ENCODE measurements at places on chromosomes 3 and 15.

- DNase-seq, result no peak
Observed at GRCh38 chr15:33738941-33739664, 229.2 kb upstream of the CHRM5 start.

DNA sequence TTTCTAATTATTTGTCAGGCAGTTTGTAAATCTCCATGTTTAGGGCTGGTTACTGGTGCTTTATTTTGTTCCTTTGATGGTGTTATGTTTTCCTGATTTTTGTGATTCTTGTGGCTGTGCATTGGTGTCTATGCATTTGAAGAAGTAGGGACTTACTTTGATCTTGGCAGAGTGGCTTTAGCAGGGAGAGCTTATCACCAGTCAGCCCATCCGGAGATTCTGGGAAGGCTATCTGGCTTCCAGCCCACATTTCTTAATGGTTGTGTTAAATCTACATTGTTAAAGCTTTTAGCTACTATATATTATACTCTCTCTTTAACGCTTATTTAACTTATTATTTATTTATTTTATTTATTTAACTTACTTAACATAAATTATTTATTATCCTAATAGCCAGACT is 35.1 kb downstream of the FBXL2 start:
- no peak for DNase-seq

DNA sequence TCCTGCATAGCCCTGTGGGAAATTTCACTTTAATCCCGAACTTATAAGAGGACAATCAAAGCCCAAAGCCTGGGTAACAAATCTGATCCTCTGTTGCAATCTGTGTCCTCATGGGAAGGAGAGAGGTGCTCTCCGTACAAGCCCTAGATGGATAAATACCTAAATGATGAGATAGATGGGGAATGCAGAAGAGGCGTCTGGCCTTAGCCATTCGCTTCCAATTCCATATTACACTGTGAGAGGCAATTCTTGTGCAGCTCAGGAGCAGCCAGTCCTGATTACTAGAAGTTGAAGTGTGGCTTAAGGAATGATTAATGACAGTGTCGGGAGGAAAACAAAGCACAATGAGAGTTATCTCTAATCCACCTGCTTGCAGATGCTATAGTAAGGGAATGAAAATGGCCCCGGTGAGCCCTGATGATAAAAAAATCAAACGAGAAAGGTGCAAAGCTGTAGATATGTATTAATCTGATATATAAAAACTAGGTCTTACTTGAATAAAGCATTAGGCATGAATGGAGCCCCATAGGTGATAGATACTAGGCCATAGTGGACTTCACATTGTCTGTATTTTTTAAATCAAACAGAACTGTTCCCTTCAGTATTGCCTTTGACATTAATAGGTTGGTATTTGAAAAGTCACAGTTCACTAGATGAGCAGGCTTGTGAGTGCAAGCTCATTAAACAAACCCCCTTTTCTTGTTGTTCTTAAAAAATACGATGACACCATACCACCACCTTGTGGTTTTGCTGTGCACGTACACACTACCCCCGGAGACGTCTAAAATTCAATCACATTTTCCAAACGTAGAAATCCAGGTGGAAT is 54.2 kb upstream of the TMCO5A start:
- peak; percentile 48 for DNase-seq

- no peak for DNase-seq
Observed at GRCh38 chr3:150760431-150761200, 2.4 kb downstream of the SIAH2 start.

- no peak for DNase-seq
Observed at GRCh38 chr3:134677196-134677986, 26.6 kb upstream of the KY start.

DNA sequence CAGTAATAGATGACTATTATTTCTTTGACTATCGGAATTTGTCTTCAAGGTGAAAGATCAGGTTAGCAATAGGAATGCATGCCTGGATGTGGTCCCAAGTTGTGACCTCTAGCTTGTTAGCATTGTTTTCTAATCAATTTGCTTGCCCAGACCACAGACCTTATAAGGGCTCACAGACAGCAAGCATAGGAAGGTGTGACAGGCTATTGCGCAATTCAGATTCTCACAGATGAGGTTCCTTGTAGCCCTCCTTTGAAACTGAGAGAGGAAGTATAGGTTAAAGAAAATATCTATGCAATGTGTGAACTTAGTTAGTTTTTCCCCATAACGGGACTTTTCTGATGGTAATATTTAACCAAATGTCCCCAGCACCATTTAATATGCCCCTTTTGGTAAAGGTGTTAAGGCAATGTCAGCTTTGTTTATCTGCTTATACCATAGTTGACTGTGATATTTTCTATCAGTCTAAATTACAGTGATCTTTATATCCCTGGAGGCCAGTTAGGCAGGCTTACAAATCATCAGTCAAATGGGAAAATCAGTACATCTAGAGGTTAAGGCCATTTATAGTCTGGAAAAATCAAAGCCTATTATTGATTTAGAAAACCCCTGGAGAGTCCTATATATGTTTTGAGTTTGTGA is 168.1 kb upstream of the MBNL1 start:
- no peak for DNase-seq

DNA sequence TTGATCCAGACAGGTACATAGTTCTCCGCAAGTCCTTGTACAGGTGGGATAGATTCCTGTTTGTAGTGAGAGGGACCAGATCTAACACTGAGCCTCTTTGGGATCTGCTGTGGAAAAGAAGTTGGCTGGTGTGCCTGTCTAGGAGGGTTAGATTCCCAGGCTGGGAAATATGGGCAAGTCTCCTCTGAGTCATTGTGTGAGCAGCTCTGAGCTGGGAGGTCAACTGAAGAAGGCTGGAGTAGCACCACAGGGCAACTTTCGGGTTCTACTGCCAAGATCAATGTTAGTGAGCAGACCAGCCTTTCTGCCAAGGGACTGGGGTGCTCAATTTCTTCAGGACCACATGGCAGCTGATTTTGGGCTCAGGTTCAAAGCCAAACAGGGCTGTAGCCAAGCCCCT is 33.4 kb downstream of the CLDN1 start:
- DNase-seq, result no peak

GRCh38 chr3:30520699-30521098 is 85.7 kb upstream of the TGFBR2 start:
- no peak for DNase-seq

- no peak for DNase-seq
Observed at GRCh38 chr3:193869221-193870201, 266.4 kb upstream of the HES1 start.

DNA sequence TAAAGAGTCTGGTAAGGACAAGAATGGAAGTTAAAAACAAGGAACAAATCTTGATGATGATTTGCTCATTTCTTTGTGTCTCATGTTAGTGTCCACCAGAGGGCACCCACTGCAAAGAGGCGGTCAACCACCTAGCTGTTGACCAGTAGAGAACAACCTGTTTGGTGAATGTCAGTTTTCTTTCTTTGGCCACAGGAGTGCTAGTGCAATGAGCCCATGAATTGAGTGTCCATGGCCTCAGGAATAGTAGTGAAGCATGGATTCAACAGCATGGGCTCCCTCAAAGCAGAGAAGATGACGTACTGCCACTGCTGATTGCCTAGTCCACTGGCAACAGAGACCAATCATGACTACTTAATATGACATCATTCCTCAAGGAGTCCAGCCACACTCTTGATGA is 10.7 kb upstream of the CNTN6 start:
- DNase-seq, result peak; percentile 44

DNA sequence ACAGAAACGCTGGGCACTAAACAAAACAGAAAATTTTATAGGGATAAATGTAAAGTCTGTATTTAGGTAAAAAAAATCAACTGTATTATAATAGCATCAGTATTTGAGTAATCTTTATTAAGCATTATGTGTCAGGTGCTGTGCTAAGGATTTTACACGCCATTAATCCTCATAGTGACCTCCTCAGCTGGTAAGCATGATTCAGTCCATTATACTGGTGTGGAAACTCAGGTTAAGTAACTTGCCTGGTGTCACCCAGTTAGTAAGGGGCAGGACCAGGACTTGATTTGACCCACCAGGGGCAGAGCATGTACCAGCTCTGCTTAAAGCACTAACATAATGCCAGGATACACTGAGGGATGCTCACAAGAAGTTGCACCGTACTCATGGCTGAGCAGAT is 4.8 kb downstream of the MYO5C start:
- no peak for DNase-seq

GRCh38 chr15:48642795-48643194 is 2.7 kb downstream of the FBN1 start:
- DNase-seq, result no peak

- no peak for DNase-seq
Observed at GRCh38 chr3:187504435-187504834, 136.2 kb downstream of the RTP4 start.

DNA sequence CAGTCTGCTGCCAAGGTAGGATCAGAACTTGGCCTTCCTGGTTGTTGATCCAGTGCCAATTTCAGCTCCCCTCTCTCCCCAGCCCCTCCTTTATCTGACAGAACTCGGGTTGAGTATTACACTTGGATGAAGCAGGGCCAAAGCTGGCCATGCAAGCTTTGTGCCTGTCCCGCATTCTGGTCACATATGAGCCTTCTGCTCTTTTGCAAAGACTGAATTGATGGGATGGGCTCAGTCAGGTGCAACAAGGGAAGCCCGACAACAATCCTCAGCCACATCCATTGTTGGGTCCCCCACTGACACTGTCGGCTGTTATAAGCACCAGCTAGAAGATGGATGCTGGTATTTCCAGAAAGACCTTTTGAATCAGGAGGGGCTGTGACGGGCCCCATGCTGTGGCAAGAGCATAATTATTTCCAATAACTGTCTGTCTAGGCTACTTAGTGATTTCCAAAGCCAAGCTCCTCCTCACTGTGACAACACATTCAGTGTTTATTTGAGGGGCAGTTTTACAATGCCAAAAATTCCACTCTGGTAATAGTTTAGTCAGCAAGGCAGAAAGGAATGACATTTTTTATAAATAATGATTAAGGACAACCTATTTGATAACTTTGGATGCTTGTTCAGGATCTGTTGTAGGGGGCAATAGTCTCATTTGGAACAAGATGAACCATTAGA is 146.8 kb upstream of the FRMD4B start:
- DNase-seq, result no peak

- no peak for DNase-seq
Observed at GRCh38 chr3:88703501-88704059, 403.8 kb upstream of the EPHA3 start.

DNA sequence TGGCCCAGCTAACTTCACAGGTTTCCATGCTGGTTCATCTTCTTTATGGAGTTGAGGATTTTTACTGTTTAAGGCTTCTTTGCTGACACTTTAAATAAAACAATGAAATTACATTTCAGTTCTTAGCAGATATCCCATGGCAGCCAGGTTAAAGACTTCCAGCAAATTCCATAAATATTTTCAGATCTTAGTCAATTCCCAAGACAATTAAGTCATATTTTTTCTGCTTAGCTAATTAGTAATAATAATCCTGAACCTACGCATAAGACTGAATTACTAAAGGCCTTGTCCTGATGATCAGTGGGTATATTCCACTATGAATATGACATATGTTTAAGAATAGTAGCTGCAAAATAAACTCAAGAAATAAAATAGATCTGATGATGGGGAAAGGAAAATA is 83.3 kb downstream of the NR2E3 start:
- DNase-seq, result no peak

DNA sequence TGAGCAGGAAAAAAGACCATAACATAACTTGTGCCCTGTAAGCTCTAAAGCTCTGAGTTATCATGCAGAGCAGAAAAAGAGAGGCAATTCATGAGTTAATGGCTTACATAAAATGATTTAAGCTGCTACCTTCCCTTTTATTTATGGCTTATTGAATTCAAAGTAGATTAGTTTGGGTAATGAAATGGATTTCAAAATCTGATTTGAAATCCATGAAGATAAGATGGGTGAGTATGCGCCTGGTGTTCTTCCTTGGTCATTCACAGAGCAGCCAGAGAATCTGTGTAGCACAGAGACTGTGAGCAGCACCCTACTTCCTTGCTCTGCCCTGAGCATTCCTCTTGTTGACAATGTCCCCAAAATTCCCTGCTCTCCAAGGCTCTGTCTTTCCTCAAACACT is 36.2 kb upstream of the MRPL3 start:
- DNase-seq, result no peak

- DNase-seq, result peak; percentile 58
Observed at GRCh38 chr3:194472290-194472920, 14.4 kb downstream of the ATP13A3 start.

All from NCI-H1092 treated with DMSO at 0.1 percent for 48 hours (cell line).